A549 treated with GW870086 at 1 μM for 4 hours (cell line): ENCODE measurements at places on chromosomes 7 and 10. TPM values are rescaled to one million over a fixed set of nuclear protein-coding genes. Genes with fewer than 3 reads are reported as not detected.

BMPER gene
- total RNA-seq = 4.3 to 7.3 TPM (median 5.1 TPM) in 5 replicates

OR2A12 gene
- total RNA-seq = not detected in 5 replicates

WDFY4 gene
- not detected in 5 replicates for total RNA-seq

RBP3 gene
- total RNA-seq = not detected in 5 replicates

ACSM6 gene
- not detected in 5 replicates for total RNA-seq

ADARB2 gene
- not detected in 5 replicates for total RNA-seq

TWIST1 gene
- total RNA-seq = 1.6 to 3.9 TPM (median 3.0 TPM) in 5 replicates

KLLN gene
- total RNA-seq = 0.38 to 0.63 TPM (median 0.52 TPM) in 5 replicates

ABCA13 gene
- 0.02 to 0.09 TPM (median 0.06 TPM) in 5 replicates for total RNA-seq

SCART1 gene
- total RNA-seq = 0.15 to 0.34 TPM (median 0.21 TPM) in 4 of 5 replicates, not detected in the other

TYW1 gene
- total RNA-seq = 14.2 to 15.7 TPM (median 14.6 TPM) in 5 replicates

EPO gene
- total RNA-seq = 0.09 TPM in 1 of 5 replicates, not detected in the others

AGAP6 gene
- 6.8 to 9.7 TPM (median 8.6 TPM) in 5 replicates for total RNA-seq

EBLN1 gene
- total RNA-seq = 0.16 TPM in 1 of 5 replicates, not detected in the others

NUTM2E gene
- total RNA-seq = 0.23 to 0.87 TPM (median 0.43 TPM) in 5 replicates

CHN2 gene
- total RNA-seq = 0.22 TPM in 1 of 5 replicates, not detected in the others

NME8 gene
- not detected in 5 replicates for total RNA-seq

HMX2 gene
- 0.14 to 0.25 TPM in 2 of 5 replicates, not detected in the others for total RNA-seq

HELLS gene
- 23.2 to 29.6 TPM (median 28.5 TPM) in 5 replicates for total RNA-seq

KEL gene
- not detected in 5 replicates for total RNA-seq

NUB1 gene
- total RNA-seq = 33.5 to 39.6 TPM (median 38.7 TPM) in 5 replicates

OPN4 gene
- total RNA-seq = not detected in 5 replicates

SORBS1 gene
- total RNA-seq = 0.42 to 0.93 TPM (median 0.50 TPM) in 5 replicates

TMEM254 gene
- total RNA-seq = 17.2 to 22.3 TPM (median 17.9 TPM) in 5 replicates

GOLGA7B gene
- 3.1 to 4.7 TPM (median 4.1 TPM) in 5 replicates for total RNA-seq

SLC16A12 gene
- 0.19 to 0.78 TPM (median 0.32 TPM) in 5 replicates for total RNA-seq

PCLO gene
- 0.88 to 1.4 TPM (median 1.1 TPM) in 5 replicates for total RNA-seq

CFAP70 gene
- total RNA-seq = 0.10 to 0.21 TPM (median 0.14 TPM) in 5 replicates

SLC29A3 gene
- 22.5 to 24.6 TPM (median 24.1 TPM) in 5 replicates for total RNA-seq

SLC18A3 gene
- total RNA-seq = not detected in 5 replicates

MYOF gene
- 183 to 250 TPM (median 227 TPM) in 5 replicates for total RNA-seq

HECW1 gene
- total RNA-seq = 14.9 to 18.6 TPM (median 16.7 TPM) in 5 replicates

ASB4 gene
- 0.14 to 0.37 TPM (median 0.22 TPM) in 5 replicates for total RNA-seq

SLC26A5 gene
- total RNA-seq = not detected in 5 replicates

CLCN1 gene
- total RNA-seq = 0.03 to 0.08 TPM (median 0.03 TPM) in 3 of 5 replicates, not detected in the others

OR2A7 gene
- total RNA-seq = not detected in 5 replicates

PRR15 gene
- total RNA-seq = 2.3 to 4.0 TPM (median 3.2 TPM) in 5 replicates

SLC13A4 gene
- total RNA-seq = not detected in 5 replicates

TMEM213 gene
- not detected in 5 replicates for total RNA-seq

HK1 gene
- 38.0 to 45.9 TPM (median 44.1 TPM) in 5 replicates for total RNA-seq

OR6V1 gene
- total RNA-seq = not detected in 5 replicates

IKZF1 gene
- total RNA-seq = not detected in 5 replicates

SPDYE8 gene
- not detected in 5 replicates for total RNA-seq

ZNF33A gene
- 4.9 to 9.0 TPM (median 7.4 TPM) in 5 replicates for total RNA-seq

AFAP1L2 gene
- 23.2 to 30.5 TPM (median 28.2 TPM) in 5 replicates for total RNA-seq

GCK gene
- not detected in 5 replicates for total RNA-seq

TACC2 gene
- 76.2 to 94.9 TPM (median 91.9 TPM) in 5 replicates for total RNA-seq

HTR7 gene
- total RNA-seq = 0.09 to 0.15 TPM (median 0.13 TPM) in 4 of 5 replicates, not detected in the other
